A549 treated with CORT108297 at 1 μM for 4 hours (cell line): ENCODE measurements at places on chromosomes 3 and 15. TPM values are rescaled to one million over a fixed set of nuclear protein-coding genes. Genes with fewer than 3 reads are reported as not detected.

The SH3GL3 gene
- total RNA-seq: 0.58 to 0.80 TPM (median 0.67 TPM) in 5 replicates

The FILIP1L gene
- total RNA-seq: 0.03 to 0.18 TPM (median 0.09 TPM) in 5 replicates

The ITIH3 gene
- total RNA-seq: 0.05 TPM in 1 of 5 replicates, not detected in the others

The ALPK3 gene
- total RNA-seq: 0.05 to 0.28 TPM (median 0.18 TPM) in 5 replicates

The CCR1 gene
- total RNA-seq: not detected in 5 replicates

The ITGA11 gene
- total RNA-seq: 2.4 to 7.8 TPM (median 5.0 TPM) in 5 replicates

The PLCB2 gene
- 0.44 to 0.79 TPM (median 0.59 TPM) in 5 replicates for total RNA-seq

The CDC25A gene
- total RNA-seq: 8.2 to 10.5 TPM (median 9.5 TPM) in 5 replicates
